ENCODE measurements at places on chromosomes 11 and 22.

DNA sequence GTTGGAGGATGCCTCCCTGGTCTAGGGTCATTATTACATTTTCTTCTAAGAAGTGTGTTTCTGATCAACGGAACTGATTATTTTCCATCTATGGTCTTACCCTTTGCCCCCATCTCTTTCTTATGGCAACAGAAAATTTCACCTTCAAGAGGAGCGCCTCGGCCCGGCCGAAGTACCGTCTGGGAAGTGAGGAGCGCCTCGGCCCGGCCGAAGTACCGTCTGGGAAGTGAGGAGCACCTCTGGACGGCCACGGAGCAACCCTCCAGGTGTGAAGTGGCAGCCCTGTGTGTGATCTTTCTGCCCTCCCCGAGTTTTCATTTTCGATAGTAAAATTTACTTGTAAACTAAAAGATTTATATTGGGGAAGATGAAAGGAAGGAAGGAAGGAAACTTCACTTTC is 3.1 kb upstream of the APOBEC3C start:
- no peak for DNase-seq

DNA sequence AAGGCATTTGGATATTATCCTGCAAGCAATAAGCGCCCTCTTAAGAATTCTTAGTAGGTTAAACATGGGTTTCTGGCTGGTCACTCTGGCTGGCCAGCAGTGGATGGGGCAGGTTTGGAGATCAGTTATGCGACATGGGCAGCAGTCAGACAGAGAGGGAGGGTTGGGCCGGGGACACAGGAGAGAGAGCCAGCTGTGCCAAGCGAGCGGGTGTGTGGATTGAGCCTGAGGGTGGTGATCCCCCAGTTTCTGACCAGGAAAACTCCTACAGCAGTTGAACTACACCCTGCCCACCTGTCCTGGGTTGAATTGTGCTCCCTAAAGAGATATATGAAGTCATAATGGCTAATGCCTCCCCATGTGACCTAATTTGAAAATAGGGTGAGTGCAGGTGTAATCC is 671.2 kb downstream of the TBC1D22A start:
- DNase-seq = no peak

DNA sequence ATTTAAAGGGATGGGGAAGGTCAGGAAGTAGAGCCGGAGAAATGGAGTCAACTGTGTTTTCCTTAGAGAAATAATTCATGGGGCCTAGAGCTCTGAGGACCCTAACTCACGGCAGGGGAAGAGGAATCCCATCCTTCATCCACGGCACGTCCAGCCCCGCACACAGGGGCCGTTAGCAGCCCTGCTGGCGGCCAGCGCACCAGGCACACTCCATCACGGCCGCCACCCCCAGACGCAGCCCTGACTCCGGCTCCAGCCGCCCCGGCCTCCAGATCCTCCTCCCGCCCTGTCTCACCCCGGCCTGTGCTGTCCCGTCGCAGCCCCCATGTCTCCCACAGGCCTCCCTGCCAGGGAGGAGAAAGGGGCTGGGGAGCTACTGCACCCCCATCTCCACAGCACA is 11.2 kb downstream of the MRPL23 start:
- no peak for DNase-seq

GRCh38 chr22:46357711-46358520 is 22.4 kb downstream of the TRMU start:
- DNase-seq = no peak

- no peak for DNase-seq
These were observed 49.8 kb upstream of the CYP2D6 start for GRCh38 chr22:42180349-42180842.

Data from urothelium cell line (cell line).